ENCODE measurements at places on chromosomes 11 and 22.
A peak's percentile ranks its signal among the peaks of the same experiment; 100 is the strongest.

DNA sequence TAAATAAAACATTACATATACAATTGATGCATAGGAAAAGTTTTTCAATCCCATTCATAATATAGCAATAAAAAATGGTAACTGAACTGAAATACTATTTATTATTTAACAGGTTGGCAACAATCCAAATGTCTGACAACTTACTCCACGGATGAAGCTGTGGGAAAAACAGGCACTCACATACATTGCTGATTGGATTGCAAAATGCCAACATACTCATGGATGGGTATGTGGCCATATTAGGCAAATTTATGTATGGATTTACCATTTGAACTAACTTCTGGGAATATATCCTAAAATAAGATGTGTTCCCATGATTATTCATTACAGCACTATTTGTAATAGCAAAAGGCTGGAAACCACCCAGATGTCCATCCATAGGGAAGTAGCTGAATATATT lies 3.2 kb upstream of the BIRC2 start:
- DNase-seq = no peak

- DNase-seq = no peak
Observed at GRCh38 chr11:74522776-74523175, 29.3 kb upstream of the LIPT2 start.

DNA sequence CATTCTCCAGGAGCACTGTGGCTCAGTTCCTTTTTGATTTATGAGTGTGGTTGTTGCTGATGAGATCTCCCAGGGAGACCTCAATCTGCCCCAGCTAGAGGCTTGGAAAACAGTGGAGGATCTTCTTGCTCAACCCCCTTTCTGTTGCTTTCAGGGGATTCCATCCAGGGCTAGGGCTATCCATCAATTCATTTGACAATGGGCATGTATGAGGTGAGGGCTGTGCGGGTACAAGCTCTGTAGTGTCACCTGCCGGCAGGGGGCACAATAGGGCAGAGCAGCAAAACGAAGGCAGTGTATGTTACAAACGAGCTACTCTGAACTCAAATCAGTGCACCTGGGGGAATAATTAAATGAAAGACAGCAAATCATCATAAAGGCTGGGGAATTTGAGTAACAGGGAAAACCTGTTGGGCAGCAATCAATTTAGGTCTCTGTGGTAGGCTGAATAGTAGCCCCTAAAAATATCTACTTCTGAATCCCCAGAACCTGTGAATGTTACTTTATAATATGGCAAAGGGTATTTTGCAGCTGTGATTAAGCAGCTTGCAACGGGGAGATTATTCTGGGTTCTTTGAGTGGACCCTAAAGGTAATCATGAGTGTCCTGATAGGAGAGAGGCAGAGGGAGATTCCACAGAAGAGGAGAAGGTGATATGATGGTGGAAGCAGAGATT lies 170.3 kb upstream of the ZBED5 start:
- peak; percentile 32 for DNase-seq

- DNase-seq = peak; percentile 32
Observed at GRCh38 chr11:19241260-19242178, 774 bp upstream of the E2F8 start.

GRCh38 chr11:116813170-116813569 lies 9.9 kb downstream of the APOA4 start:
- DNase-seq = no peak

- peak; percentile 7 for DNase-seq
Observed at GRCh38 chr11:128052912-128053641, 534.3 kb downstream of the ETS1 start.

- no peak for DNase-seq
Observed at GRCh38 chr11:87265132-87265531, 227.4 kb downstream of the TMEM135 start.

DNA sequence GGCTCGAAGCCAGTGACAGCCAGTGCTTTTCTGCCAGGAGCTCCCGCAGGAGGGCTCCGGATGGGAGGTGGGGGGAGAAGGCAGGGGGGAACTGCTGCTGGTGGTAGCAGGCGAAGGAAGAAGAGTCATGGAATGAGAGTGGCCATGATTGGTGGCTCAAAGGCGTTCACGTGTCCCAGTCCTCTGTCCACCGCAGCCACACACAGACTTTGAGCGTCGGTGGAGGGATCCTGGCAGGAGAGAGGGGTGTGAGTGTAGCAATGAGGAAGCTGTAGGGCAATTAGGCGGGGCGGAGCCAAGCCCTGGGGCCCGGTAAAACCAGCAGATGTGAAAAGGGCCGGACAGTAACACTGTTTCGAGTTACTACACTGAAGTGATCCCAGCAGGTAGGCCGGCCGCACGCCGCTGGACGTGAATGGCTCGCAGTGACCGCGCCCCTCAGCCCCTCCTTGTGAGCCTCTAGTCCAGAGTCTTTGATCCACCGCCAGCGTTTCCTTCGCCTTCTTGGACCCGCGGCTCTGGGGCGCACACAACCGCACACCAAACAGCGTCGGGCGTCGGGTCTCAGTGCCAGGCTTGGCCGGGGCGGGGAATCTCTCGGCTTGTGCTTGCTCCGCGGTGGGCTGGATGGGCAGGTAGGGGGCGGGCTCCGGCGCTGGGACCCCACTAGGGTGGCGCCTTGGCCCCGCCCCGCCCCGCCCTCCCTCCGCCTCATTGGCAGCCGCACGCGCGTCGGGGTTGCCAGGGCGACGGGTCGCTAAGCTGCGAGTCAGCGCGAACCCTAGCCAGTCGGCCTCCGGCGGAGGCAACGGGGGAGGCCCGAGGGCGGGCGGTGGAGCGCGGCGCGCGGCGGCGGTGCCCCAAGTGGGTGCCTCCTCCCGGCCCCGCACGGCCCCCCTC lies at the start of gene LRRC10B:
Gene LRRC10B (plus strand): TSS at position 788 of the 900 bp plus-strand sequence. CDS start 250 bp downstream, outside the sequence.
- DNase-seq = no peak

DNA sequence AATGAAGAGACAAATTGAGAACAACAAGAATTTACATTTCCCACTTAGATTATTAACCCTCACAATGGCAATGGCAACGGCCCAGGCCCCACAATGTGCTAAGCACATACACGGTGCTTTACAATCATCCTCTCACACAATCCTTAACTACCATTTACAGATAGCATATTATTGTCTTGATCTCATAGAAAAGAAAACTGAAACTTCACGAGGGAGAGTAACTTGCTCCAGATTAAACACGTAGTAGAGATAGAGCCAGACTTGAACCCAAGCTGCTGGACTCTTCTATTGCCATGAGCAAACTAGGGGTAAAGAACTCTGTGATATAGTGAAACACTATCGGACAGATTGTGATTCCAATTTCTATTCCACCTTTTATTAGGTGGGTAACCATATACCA lies 665.1 kb downstream of the DLG2 start:
- no peak for DNase-seq

- DNase-seq = no peak
Observed at GRCh38 chr11:111521135-111521534, 6.6 kb downstream of the HOATZ start.

DNA sequence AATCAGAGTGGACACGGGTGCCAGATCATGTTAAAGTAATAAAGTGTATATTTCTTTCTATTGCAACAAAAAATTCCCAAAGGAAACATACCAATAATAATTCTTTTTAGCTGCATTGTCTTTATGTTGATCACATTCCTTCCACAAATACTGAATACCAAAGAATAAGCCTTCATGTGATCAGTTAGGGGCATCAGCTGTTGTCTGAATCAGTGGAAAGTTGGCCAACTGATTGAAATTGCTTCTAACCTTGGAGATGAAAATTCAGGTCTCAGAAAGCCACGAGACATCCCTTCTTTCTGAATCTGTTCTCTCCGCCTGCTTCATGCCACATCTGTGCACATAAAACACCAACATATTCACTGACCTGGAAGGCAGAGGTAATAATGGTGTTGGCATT lies 785.2 kb downstream of the KCNA4 start:
- no peak for DNase-seq

GRCh38 chr11:131790586-131790985 lies 420.2 kb downstream of the NTM start:
- no peak for DNase-seq

DNA sequence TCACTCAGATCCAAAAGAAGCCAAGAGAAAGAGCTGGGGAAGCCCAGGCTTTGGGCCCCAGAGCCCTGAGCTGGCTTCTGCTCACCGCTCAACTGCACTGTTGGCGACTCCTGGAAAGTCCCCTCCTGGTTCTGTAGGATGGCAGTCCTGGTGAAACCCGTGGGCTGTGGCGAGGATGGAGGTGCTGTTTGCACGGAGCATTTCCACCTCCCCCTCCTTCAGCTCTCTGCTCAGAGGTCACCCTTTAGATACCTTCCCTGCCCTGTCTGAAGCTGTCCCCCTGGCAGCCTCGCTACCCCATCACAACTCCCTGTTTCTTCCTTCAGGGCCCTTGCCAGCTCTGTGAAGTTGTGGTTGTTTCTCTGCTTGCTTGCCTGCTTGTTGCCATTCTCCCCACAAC lies 97.8 kb downstream of the MYO18B start:
- no peak for DNase-seq

- no peak for DNase-seq
Observed at GRCh38 chr11:76139314-76139713, 67.0 kb downstream of the WNT11 start.

DNA sequence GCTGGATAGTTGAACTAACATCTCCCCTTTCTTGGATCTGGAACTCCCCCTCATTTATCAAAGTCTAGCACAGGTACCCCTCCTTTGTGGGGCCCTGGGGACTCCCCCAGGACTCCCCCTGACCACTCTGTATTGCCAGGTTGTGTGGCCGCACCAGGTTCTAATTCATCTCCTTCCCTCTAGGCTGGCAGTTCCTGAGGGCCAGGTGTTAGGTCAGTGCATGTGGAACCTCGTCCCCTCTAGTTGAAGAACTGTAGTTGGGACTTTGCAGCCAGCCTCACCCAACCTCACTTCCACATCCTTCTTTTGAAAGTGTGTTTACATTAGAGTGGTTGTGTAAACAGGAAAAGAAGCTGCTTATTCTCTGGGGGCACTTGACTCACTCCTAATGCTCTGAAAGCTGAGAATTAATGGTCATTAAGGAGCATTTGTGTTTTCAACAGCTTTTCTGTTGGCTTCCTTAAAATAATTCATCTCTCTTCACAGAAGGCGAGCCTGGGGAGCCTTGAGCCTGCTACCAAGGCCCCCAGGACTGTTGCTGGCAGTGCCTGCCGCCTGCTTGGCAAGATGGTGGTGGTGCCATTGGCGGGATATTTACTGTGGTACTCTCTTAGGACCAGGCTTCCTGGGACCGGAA lies 11.8 kb downstream of the UPB1 start:
- no peak for DNase-seq

- no peak for DNase-seq
Observed at GRCh38 chr11:3160252-3161031, 4.7 kb downstream of the OSBPL5 start.

GRCh38 chr11:125376856-125377255 lies 119.2 kb downstream of the FEZ1 start:
- no peak for DNase-seq

DNA sequence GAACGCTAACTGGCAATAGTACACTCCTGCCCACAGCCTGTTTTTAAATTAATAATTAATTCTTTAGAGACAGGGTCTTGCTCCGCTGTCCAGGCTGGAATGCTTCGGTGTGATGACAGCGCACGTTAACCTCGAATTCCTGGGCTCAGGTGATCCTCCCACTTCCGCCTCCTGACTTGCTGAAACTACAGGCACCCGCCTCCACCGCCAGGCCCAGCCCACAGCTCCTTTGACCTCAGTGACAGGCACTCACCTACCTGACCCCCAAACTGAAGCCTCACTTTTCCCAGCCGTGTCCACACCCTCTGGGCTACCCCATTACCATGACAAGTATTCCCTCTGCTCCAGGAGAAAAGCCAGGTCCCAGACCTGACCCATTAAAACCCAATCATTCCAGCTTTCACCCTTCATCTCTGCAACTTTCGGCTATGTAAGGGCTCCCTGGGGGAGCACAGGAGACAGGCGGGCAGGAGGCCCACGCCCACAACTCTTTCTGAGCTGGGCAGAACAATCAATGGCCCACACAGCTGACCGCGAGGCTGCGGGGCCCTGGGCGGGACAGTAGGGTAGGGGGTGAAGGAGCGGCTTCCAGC lies 730 bp downstream of the LMNTD2 start:
- no peak for DNase-seq

GRCh38 chr11:110747531-110747930 lies 35.3 kb upstream of the ARHGAP20 start:
- DNase-seq = no peak

DNA sequence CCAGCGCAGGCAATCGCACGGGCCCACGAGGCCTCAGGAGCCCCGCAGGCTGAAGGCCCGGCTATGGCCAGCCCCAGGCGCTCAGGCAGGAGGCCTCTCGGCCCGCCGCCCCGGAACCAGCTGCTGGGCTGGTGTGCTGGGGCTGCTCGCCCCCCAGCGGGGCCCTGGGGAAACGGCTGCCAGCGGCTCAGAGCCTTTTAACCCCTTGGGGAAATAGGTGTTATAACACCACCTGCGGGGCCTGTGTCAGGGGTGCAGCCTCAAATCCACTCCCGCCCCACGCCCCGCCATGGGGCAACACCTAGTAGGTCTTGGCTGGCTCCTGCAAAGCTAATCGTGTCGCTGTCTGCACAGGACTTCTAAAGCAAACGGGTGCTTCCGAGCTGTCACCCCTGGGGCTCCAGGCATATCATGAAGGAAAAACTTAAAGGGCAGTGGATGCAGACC lies 237.4 kb downstream of the TTC28 start:
- peak; percentile 56 for DNase-seq

DNA sequence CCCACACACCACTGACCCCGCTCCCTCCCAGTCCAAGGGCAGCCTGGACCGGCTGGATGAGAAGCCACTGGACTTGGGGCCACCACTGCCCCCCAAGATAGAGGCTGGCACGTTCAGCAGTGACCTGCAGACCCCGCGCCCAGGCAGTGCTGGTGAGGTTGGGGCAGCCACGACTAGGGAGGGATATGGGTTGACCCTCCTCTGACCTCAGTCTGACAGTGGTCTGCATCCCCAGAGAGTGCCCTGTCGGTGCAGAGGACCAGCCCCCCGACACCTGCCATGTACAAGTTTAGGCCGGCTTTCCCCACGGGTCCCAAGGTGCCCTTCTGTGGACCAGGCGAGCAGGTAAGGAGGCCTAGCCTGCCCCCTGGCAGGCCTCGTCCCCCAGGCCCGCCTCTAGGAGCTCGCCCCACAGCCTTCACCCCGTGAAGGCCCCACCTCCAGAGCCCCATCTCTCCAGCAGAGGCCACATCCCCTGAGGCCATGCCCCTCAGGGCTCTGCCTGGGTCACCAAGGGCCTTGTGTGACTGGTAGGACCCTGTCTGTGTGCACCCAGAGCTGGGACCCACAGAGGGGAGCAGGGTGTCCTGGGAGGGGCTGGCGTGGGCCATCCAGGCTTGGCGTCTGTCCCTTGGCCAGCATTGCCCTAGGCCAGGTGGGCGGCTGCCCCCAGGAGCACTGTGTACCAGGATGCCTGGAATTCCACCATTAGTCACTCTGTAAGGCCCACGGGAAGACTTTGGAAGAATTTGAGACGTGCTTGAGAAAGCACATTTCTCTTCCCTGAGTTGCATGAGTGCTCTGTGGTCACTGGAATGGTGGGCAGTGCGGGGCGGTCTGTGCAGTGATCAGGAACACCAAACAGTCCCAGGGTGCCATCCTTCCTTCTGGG lies 9.4 kb downstream of the CCDC188 start:
- no peak for DNase-seq

All from AML-193 (cell line).